ENCODE measurements at places on chromosomes 13 and 19.
A peak's percentile ranks its signal among the peaks of the same experiment; 100 is the strongest.

DNA sequence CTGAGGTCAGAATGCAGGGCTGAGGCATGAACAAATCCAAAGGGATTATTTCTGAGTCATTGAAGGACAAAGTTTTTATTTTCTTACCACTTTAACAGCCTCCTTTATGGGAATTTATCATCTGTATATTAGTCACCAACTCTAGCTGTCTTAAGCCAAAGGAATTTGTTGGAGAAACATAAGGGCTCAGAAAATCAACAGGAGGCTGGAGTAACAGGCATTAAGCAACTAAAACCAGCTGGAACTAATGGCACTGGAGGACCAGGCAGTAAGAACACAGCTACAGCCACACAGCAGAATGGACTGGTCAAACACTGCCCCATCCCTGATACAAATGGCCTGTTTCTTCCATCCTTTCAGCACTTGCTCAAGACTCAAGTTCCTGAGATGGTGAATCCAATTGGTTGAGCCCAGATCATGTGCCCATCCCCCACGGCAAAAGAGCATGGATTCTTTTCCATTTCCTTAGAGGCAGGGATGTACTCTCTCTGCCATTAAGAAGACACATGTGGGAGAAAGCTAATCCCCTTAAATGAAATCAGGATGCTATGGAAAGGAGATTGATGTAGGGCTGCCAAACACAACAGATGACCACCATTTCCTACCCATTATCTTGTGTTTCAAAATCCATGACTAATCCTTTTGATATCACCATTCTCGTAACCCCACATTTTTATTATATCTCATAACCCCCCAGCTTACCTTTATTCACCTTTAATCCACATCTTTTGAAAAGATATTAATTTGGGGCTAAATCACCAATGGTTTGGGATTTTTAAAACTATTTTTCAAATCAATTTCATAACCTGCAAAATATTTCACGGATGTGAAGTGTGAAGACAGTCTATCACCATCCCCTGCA is 157.0 kb upstream of the FNDC3A start:
- DNase-seq: no peak

- DNase-seq: no peak
Measured at GRCh38 chr13:112882555-112883024, 86.4 kb upstream of the MCF2L start.

DNA sequence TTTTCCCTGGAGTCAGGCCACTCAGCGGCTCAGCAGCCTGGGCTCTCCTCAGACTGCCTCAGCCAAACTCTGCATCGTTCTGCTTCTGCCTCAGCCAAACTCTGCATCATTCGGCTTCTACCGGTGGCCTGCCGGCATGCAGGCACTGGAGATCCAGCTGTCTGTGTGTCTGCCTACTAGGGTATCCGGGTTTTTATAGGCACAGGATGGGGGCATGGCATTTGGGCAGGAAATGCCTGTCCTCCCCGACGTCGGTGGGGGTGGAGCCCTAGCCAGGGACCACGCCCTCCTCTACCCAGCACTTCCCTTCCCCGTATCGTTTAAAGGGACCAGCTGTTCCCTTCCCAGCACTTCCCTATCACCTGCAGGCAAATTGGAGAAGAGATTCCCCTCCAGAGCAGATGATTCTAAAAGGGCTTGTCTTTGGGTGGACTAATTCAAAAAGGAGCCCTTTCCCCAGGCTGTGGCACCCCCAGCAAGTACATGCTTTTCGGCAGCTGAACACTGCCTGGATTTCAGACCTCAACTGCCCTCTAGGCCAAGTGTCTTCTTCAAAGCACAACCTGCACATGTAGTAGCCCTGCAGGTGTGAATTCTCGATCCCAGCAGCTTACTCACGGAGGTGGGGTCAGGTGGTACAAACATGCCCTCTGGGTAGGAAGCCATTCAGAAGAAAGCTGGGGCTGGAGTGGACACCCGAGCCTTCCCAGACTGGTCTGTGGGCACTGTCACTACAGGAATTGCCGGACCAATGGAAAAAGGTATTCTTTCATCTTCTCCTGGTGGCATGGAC is 25.4 kb upstream of the GPR12 start:
- DNase-seq: peak; percentile 71

- DNase-seq: peak; percentile 13
Measured at GRCh38 chr13:23992781-23993679, 95.7 kb upstream of the C1QTNF9B start.

DNA sequence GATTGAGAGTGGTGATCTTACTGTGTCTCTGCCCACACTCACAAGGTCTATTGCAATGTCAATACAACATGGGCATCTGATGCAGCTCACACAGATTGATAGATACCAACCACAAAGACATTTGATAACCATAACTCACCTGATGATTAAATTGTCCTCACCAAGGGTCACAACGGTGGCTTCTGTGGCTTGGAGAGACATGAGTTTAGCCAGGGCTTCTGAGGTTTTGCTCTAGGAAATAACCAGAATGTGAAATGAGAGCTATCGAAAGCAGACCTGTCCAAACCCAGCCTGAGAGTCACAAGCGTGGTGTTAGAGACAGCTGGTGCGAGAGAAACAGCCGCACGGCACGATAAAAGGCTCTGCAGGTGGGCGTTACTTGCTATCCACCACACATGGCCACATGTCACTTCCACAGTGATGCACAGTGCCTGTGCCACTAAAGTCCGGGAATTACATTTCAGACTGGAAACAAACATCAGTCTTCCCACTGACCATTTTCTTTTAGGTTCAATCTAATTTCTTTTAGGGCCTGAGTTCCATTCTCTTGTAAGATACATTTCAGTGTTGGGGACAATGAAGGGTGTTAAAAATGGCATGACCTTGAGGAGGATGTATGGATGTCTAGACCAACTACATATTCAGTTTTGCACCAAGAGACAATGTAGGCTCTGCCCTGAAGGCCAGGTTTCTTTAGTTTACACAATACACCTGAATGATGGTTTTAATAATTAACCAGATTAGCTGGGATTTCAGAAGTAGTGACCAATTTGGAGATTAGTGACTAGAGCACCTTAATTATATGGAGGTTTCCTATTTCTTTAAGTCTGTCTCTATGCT is 53.7 kb downstream of the ATP7B start:
- DNase-seq: no peak

DNA sequence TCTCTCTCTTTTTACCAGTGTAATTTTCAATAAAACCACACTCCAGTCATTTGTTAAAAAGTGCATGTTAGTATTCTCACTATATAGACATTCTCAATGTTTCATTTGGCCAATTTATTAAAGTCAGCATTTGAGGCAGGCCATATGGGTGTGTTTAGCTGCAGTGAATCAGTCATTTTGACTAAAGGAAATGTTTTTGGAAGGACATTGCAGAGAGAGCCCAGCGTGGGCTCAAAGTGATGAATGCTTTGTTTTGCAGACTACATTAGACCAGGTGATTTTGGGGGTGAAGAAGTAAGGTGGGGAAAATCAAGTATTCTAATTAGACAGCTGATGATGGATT is 116.7 kb downstream of the POSTN start:
- no peak for DNase-seq

GRCh38 chr13:93765062-93765461 is 538.5 kb downstream of the GPC6 start:
- no peak for DNase-seq

DNA sequence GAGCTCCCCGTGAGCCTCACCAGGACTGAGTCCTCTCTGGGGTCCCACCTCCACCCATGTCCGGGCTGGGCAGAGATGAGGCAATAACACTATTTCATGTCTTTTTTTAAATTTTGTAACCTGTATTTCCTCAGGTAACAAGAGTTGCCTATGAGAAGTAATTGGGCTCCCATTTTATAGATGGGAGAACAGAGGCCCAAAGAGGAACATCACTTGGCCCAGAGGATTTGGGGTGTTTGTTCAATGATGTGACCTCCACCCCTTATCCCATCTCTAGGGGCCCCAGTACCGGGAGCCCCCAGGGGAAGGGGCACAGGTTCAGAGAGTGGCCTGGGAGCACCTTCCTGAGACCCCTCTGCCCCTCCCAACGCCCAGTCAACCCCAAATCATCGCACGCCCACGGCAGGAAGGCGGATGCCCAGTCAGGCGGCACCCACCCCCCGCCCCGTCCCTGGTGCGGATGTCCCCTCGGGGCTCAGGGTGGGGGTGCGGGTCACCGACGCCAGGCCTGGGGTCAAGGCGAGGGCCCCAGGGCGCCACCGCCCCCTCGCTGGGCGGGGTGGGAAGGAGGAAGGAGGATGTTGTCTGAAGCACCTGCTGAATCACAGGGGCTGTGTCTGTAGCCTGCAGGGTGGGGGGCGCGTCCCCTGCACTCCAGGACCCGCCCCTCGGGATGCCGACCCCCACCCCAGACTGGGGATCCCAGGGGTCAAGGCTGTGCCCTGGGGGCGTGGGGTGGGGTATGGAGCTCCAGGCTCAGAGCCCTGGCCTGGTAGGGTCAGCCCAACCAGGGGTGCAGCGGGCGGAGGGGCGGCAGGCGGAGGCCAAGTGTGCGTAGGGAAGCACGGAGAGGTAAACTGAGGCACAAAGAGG is 9.0 kb upstream of the CIRBP start:
- no peak for DNase-seq

DNA sequence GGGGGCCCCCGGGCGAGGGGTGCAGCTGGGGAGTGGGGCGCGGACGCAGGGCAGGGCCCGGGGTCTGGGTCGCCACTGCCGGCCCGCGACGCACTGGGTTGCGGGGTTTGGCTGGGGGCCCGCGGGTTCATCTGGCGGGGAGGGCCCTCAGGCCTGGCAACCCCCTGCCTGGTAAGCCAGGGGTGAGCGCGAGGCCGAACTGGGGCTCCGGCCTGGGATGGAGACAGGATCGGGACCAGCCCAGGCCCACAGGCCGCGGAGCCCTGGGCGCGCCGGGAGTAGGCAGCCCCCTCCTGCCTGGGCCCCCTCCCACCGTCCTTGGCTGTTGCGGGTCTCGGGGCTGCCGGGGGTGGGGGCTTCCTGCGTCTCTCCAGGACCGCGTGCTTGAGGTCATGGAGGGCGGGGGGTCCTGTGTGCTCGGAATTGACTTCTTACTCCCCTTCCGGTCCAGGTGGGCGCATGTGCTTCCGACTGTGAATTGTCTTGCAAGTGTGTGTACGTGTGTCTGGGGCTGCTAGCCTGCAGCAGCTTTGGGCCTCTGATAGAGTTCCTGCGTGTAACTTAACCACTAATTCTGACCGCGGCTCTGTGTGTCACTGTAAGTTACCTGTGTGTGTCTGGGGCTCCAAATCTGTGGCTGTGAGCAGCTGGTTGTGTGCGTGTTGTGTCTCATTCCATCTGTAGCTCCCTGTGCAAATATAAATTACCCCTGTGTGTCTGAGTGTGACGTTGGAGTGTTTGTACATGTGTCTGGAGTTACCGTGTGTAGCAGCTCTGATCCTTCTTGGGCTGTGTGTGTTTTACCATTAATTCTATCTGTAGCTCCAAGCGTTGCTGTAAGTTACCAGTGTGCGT is 751 bp downstream of the GRAMD1A start:
- DNase-seq: peak; percentile 71

- no peak for DNase-seq
Measured at GRCh38 chr19:52778811-52779210, 7.8 kb downstream of the ZNF600 start.

DNA sequence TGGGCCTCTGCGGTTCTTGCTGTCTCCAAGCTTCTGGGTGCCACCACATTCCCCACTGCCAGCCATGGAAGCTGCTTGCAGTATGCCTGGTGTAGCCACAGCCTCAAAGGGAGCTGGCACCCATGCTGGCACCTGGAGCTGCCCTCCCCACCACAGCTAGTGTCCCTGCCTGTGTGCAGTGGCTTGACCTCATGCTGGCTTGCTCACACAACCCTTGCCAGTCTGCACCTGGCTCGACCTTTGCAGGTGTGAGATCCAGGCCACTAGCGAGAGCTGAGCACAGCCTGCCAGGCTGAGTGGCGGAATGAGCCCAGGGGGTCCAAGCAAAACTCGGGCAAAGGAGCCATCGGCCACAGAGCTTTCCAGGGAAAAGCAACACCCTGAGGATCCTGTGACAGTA is 236.7 kb upstream of the CSNK1A1L start:
- DNase-seq: no peak

- no peak for DNase-seq
Measured at GRCh38 chr13:21986602-21987001, 315.7 kb downstream of the FGF9 start.

- DNase-seq: peak; percentile 75
Measured at GRCh38 chr19:10501971-10502523, 1.1 kb downstream of the KEAP1 start.

DNA sequence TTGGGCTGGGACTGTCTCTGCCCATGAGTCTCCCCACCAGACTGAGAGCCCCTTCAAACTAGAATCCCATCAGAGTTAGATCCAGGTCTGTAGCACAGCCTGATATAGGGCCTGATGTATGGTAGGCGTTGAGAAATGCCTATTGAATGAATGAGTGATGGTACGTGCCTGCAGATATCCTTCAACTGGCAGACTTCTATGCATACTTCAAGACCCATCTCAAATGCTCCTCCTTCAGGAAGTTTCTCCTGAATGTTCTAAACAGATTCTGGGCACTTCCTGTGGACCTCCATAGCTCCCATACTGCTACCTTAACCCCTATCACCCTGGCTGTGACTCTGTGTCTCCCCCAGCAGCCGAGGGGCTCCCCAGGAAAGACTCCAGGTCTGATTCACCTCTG is 48.2 kb downstream of the KCNC3 start:
- no peak for DNase-seq

DNA sequence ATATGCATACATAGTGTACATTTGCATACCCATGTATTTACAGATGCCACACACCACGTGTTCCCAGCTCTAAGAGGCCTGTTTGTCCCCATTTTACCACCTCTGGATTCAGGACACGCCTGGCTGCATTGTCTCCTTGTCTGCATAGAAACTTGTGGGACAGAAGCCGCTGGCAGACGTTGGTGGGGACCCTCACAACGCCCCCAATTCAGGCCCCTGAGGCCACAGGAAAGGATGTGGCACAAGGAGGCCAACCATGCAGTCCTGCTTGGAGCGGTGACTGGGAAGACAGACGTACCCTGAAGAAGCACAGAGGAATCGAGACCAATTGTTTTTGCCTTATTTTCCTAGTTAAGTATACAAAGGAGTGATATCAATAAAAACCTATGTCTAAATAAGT is 96.1 kb downstream of the ANKRD10 start:
- DNase-seq: no peak

DNA sequence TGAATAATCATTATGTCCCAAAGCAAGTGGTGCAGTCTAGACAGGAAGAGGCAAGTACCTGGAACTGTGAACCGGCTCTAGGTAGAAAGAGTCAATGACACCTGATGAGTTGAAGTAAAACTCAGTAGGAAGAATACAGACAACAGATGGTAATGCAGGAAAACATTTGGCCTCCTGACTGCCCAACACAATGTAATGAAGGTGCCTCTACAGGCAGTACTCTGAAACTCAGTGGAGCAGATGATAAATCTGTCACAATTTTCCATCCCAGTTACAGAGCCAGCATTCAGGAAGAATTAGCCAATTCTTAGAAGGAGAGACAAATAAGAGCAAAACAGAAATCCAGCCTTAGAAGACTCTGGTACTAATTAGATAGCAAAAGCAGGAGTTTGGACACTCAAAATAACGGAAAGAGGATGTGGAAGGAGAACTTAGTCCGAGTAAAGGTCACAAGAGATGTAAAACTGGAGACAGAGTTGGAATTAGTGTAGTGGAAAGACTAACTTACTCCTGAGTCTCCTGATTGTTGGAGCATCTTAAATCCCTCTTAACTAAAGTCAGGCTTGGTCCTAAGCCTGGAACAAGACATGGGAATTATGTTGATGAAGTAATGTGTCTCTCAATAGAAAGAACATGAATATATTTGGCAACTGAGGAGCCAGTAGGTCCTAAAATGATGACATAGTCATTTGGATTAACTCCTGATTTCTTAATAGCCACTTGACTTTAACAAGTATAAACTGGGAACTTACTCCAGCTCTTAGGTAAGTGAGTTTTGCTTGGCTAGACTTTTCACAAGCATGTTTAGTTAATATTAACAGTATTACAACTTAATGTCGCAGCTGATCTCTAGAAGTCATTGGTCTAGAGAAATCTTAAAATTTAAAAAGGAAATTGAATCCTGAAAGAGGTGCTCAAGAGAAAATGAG is 457.3 kb upstream of the MIR17HG start:
- DNase-seq: no peak

Measured in endodermal cell (in vitro differentiated cells).